ENCODE measurements at places on chromosomes 3 and 15. TPM values are rescaled to one million over a fixed set of nuclear protein-coding genes. Genes with fewer than 3 reads are reported as not detected.

MORC1 gene
- not detected for total RNA-seq

NEK10 gene
- 7.0 TPM for total RNA-seq

GRAMD1C gene
- 7.6 TPM for total RNA-seq

SNURF gene
- 3.8 TPM for total RNA-seq

CNTN3 gene
- total RNA-seq, result 5.0 TPM

HIGD2B gene
- not detected for total RNA-seq

SNTN gene
- total RNA-seq, result not detected

SLC6A11 gene
- total RNA-seq, result not detected

HDDC3 gene
- total RNA-seq, result 20.5 TPM

PROS1 gene
- total RNA-seq, result 20.1 TPM

ROPN1B gene
- not detected for total RNA-seq

OSTN gene
- total RNA-seq, result 0.12 TPM

SPESP1 gene
- total RNA-seq, result 3.2 TPM

EIF1B gene
- 13.9 TPM for total RNA-seq

LIPH gene
- total RNA-seq, result not detected

TNNC1 gene
- 0.33 TPM for total RNA-seq

SHISA5 gene
- total RNA-seq, result 106 TPM

SAMD7 gene
- total RNA-seq, result not detected

EFCAB12 gene
- total RNA-seq, result under 0.01 TPM

KBTBD13 gene
- total RNA-seq, result not detected

TNK2 gene
- total RNA-seq, result 12.0 TPM

ITGA11 gene
- 2.8 TPM for total RNA-seq

Measured in uterine smooth muscle cell (primary cell).